ENCODE measurements at places on chromosomes 5 and 9.

DNA sequence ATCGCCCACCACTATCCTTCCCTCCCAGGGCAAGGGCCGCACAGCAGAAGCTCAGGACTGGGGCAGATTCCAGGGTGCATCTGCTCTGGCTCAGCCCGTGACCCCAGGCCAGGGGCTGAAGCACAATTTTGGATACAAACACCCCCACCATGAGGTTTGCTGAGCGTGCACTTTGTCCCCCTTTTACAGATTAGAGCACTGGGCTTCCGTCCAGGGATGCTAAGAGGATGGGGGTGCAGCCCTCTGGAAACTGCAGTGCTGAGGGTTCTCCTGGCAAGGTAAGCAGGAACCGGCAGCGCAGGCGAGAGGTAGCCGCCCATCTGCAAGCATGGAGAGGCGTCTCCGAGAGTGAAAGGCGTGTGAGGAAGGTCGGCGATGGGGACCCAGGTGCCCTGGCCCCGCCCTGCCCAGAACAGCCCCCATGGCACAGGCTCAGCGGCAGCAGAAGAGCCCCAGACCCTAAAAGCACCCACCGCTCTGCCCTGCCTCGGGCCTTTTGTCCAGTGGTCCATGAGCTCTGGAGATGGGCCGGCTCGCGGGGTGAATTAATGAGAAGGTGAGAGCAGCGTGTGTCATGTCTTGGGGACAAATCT lies 54.5 kb upstream of the OLFM1 start:
- DNase-seq: no peak

- peak; percentile 61 for DNase-seq
Measured at GRCh38 chr5:37834542-37835379, 5.1 kb downstream of the GDNF start.

DNA sequence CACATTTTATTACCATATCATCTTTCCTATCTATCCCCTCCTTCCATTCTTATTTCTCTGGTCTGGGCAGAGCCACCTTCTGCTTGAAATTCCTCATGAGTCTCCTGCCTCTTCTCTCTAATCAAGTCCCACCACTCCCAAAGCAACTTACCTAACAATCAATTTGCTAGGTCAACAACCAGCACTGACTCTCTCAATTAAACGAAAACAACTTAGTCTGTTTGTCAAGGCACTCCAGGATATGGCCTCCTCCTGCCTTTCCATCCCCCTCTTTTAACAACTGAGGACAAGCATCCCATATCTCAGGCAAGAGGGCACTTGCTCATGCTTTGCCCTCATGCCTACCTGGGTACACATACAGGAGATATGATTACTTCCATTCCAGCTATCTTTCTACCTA lies 47.4 kb downstream of the HCN1 start:
- DNase-seq: no peak

GRCh38 chr5:77129391-77129990 lies 42.4 kb upstream of the ZBED3 start:
- no peak for DNase-seq

- peak; percentile 80 for DNase-seq
Measured at GRCh38 chr9:127876764-127877562, 512 bp downstream of the AK1 start.

- DNase-seq: peak; percentile 34
Measured at GRCh38 chr9:124218438-124218982, 39.2 kb upstream of the NEK6 start.

GRCh38 chr5:170289764-170290163 lies 7.8 kb downstream of the LCP2 start:
- no peak for DNase-seq

DNA sequence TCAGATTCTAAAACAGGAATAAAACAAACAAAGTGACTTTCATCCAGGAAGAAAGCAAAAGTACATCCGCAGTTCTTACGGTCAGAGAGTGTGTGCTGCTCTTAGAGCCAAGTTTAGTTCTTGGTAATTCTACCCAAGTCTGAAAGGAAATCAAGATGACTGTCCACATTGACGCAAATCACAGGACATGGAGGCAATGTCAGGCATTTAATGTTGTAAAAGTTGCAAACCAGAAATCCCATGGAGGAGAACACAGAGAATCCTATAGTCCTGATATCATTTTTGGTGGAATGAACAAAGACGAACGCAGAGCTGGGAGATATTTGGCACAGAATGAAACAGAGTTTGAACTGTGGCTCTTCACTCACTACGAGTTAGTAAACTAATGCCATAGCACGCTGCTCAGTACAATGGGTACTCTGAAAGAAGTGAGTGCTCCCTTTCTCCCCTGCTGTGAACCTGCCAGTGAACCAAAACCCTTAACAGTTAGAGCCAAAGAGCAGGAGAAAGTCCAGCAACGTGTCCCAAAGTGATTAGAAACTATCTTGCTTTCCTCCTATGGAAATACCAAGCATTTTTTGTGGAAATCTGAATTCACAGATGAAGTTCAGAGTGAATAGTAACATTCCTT lies 74.3 kb downstream of the MUSK start:
- DNase-seq: no peak

- no peak for DNase-seq
Measured at GRCh38 chr5:58740956-58741355, 158.1 kb downstream of the RAB3C start.

Data from right cardiac atrium (tissue), 5 donors.